ENCODE measurements at places on chromosomes 5 and 9.

- no peak for ATAC-seq
These were observed 62.4 kb upstream of the FSD1L start for GRCh38 chr9:105385381-105385985.

DNA sequence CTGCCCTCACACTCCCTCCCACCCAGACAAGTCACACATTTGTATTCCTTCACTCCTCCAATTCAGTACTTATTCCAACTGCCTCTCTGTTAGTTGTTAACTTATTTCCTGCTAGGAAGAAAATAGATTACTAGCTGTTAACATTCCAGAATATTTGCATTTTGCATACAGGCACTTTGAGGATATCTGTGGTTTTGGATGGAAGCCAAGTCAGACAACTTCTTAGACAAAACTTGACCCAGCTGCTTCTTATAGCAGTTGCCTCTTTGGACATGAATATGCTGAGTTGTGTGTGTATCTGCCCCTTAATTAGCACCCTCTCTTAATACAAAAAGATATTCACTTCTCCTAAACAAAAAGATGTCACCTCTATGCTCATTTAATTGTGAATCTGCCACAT lies 1280.6 kb upstream of the ACO1 start:
- ATAC-seq, result no peak

GRCh38 chr5:32109236-32109635 lies 64.9 kb downstream of the GOLPH3 start:
- ATAC-seq, result no peak

DNA sequence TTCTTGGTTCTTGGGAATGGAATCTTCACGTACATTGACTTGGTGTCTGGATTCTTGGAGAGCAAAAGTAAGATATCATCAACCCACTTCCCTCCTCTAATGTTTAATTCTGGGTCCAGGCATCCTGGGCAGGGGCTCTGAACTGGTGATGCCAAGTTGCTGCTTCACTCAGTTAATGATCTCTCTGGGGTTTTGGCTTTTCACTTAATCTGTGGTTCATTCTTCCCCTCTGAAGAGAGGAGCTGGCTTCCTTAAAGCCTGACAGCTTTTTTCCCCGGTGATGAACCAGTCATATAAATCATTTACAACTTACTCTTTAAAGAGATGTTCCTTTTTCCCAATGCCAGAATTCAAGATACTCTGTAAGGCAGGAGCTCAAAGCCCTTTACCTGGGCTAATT lies 65.9 kb downstream of the ARHGAP26 start:
- ATAC-seq, result no peak

DNA sequence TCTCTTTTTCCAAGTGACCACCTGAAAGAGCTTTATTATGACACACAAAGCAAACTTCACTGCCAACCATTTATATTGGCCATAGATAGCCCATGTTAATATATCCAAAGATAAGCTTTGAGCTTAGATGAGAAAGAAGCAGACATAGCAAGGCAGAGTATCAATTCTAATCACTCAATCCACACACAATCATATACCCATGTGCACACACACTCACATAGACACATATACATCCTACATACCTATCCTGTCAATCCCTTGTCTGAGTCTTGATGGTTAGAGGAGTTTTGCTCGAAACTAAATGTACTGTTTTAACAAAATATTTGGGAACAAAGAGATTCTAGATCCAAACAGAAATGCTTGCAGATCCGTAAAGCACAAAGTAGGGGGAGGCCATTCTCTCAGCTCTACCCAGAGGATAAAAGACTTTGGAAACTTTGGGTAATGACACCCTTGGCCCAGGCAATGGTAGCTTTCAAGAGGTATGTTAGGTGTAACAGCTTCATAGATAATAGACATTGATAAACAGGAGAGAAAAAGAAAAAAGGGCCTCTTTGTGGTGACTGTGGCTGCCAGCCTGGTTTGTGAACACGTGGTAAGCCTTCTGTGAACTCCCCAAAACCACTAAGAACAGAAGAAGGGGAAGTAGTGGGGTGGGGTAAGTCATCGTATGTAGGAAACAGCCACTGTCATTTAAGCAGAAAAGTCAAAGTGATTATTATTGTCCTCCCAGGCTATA lies 121.6 kb downstream of the TLR4 start:
- ATAC-seq, result no peak

DNA sequence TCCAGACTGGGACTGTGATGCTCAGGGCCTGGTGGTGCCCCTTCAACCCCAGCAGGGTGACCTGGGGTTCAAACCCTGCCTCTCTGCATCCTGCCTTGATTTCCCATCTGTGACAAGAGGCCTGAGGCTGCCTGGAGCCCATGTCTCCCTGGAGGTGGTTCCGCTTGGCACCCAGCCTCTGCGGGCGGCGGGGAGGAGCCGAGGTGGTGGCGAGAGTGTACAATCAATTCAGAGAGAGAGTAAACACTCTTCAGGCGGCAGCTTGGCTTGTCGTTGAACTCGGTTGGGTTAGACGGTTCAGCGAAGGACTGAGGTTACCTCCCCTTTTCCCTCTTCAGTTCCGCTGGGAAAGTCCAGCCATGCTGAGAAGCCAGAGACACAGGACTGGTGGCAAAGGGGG lies 39.3 kb downstream of the NTNG2 start:
- no peak for ATAC-seq

- no peak for ATAC-seq
These were observed 26.7 kb upstream of the FAM169A start for GRCh38 chr5:74892921-74893320.

Measured in esophagus mucosa (tissue), 1 donor.